ENCODE measurements at places on chromosomes 1 and 21.

GRCh38 chr1:6961289-6961688 lies 176.0 kb downstream of the CAMTA1 start:
- no peak for DNase-seq

GRCh38 chr1:32431736-32432400 lies 33.0 kb upstream of the ZBTB8B start:
- no peak for DNase-seq

DNA sequence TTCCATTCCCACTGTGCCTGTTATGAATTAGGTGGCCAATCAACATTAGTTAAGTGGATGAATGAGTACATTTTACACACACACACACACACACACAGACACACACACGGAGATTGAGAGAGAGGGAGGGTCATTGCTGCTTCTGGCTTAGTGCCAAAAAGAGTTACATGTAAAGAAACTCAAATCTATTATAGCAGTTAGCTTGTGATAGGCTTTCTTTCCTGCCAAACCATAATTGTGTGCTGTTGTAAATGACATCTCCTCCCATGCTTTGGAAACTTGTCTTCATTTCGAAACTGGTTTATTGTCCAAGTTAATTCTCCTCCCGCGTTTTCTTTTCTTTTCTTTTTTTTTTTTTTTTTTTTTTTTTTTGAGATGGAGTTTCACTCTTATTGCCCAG lies 1.4 kb upstream of the MT1HL1 start:
- DNase-seq, result no peak

DNA sequence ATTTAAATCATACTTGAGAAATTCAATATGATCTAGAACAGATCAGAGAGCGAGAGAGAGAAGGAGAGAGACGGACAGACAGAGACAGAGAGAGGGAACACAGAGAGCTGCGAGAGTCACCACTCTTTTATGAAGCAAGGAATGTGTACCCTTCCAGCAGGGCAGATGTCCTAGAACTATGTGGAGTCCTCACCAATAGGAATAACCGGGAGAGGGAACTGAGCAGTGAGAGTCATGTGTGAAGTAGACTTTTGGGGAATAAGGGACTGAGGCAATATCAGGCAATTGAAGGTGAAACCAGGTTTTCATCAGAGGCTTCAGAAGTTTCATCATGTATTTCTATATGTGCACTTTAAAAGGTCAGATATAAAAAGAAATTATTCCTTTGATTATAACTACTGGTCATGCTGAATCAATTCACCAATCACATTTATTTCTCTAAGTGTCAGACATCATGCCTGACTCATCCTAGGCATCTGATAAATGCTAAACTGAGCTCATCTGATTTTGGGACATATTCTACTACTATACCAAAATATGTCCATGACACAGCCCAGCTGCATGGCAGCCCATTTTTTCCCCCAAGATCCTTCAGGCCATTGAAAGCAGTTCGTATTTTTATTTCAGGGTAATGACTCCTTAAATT lies 22.4 kb downstream of the VTCN1 start:
- no peak for DNase-seq

GRCh38 chr1:190663962-190664361 lies 186.3 kb upstream of the BRINP3 start:
- DNase-seq, result no peak

- DNase-seq, result peak; percentile 80
Measured at GRCh38 chr1:24586970-24587820, 31.3 kb downstream of the NCMAP start.

GRCh38 chr1:154695985-154696384 lies 88.0 kb upstream of the ADAR start:
- DNase-seq, result no peak

- DNase-seq, result no peak
Measured at GRCh38 chr1:221174330-221174993, 295.2 kb downstream of the HLX start.

DNA sequence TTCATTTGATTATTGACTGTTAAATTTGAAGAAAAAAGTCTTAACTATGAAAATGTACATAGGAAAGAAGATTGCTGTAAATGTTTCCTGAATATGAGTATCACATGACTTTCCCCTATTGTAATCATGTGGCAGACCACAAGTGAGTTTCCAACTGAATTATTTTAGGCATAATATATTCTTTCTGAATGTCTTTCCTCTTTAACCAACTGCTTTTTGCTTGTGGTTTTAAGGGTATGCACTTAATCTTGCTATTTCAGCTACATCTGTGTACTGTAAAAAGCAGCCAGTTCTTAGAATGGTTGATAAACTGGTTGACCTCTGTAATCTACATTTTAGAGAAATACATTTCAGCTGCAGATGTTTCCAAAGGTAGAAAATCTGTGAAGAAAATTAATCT lies 400.7 kb downstream of the NEGR1 start:
- peak; percentile 96 for DNase-seq

- DNase-seq, result no peak
Measured at GRCh38 chr21:29232530-29233255, 66.0 kb upstream of the BACH1 start.

- no peak for DNase-seq
Measured at GRCh38 chr1:33494929-33495328, 22.5 kb downstream of the ZSCAN20 start.
